ENCODE measurements at places on chromosomes 12 and 14.

- no peak for DNase-seq
Measured at GRCh38 chr12:8018666-8019581, 13.6 kb upstream of the FOXJ2 start.

GRCh38 chr12:50845021-50845647, 2.4 kb downstream of the TMPRSS12 start:
- no peak for DNase-seq

DNA sequence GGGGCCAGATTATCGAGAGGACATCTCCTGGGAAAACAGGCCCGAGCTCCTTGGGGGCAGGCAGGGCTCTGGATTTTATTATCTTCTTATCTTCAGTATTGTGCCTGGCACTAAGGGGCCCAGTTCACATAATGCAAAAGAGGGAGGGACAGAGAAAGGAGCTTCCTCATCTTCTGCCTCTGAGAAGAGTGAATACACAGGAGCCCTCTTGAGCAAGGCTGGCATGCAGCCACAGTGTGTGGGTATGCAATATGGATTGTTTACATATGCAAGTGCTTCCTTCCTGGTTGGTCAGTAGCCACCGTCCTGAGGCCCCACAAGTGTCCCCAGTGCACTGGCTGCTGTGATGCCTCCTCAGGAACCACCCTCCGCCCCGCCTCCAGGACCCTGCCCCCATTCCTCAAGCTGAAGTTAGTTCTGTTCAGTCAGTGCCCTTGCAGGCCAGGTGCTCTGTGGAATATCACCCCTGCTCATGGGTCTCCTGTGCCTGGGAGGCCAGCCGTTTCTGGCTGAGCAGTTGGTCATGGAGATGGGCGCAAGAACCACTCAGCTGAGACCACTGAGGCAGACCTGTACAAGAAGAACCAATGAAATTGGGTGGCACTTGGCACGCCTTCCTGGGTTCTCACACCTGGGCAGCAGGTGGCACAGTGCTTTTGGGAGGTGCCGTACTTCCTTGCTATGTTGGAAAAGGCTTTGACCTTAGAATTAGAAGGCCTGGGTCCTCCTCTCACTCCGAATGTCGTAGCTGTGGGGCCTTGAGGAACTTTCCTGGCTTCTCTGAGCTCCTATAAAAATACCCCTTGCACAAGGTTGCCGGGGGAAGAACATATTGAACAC, 35.1 kb upstream of the ACTN1 start:
- DNase-seq, result peak; percentile 43

DNA sequence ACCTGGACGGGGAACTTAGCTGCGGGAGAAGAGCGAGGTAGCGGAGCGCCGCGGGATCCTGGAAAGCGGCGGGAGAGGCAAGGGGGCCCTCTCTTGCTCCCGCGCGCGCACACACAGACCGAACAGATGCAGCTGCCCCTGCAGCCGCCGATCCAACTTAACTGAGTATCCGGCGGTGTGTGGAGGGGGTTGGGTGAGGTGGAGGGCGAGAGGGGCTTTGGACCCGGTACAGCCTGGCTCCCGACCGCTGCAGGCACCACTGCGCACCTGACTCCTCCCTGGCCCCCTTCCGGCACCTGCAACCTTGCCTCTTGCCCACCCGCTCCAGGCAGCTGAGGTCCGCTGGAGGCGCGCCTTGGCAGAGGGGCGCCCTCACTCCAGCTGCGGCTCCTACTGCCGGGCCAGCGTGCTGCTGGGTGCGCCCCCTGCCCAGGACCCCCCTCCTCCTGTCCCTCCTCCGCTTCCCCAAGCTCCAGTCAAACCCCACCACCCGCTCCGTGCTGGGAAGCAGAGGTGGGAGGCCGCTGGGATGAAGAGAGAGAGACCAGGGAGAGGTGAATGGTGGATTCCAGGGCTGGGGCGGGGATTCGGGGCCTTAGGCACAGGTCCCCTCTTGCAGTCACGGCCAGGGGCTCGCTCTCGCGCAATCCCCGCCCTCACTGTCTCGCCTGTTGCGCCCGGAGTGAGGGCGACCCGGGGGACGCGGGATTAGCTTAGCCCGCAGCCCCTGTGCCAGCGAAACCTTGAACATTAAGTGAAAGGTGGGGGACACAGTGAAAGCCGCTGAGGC, 2.6 kb downstream of the DIO3 start:
- no peak for DNase-seq

- no peak for DNase-seq
Measured at GRCh38 chr12:69676257-69677012, 22.7 kb downstream of the BEST3 start.

- no peak for DNase-seq
Measured at GRCh38 chr14:74840603-74841030, 35.3 kb downstream of the PROX2 start.

DNA sequence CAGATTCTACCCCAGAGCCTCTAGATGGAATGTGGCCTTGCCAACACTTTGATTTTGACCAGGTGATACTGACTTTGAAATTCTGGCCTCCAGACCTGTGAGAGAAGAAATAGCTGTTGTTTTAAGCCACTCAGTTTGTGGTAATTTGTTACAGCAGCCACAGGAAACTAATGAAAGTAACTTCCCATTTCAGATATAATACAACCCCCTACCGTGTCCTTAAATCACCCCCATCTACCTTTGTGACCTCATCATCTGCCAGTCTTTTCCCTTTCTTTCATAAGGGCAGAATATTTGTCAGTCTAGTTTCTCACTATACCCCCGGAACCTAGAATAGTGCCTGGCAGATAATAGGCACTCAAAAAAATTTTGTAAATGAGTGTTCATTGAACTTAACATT, 39.6 kb downstream of the PPP4R4 start:
- DNase-seq, result no peak

- DNase-seq, result no peak
Measured at GRCh38 chr14:63174760-63175191, 29.5 kb upstream of the RHOJ start.

GRCh38 chr12:94717108-94717507, 66.8 kb upstream of the TMCC3 start:
- no peak for DNase-seq

GRCh38 chr12:106924268-106924861, 31.3 kb upstream of the TMEM263 start:
- DNase-seq, result no peak

DNA sequence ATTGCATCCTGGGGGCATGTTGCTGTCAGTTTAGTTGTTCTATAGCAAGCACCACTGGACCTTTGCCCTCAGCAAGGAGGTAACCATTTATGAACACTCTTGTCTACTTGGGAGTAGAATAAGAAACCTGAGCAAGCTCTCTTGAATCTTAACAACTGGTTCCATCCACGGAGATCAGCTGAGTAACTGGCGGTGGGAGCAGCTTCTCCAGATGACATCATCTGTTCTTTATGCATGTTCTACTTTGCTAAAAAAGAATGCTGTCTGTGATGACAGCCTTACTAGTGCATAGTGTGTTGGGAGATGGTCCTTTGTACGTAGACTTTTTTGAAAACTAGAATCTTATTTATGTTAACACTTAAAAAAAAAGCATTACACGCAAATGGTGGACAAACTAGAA, 17.7 kb downstream of the SLC4A8 start:
- no peak for DNase-seq

GRCh38 chr12:115632308-115632707, 645.2 kb downstream of the MED13L start:
- no peak for DNase-seq

GRCh38 chr14:58098507-58098906, 53.5 kb downstream of the ARMH4 start:
- DNase-seq, result no peak

DNA sequence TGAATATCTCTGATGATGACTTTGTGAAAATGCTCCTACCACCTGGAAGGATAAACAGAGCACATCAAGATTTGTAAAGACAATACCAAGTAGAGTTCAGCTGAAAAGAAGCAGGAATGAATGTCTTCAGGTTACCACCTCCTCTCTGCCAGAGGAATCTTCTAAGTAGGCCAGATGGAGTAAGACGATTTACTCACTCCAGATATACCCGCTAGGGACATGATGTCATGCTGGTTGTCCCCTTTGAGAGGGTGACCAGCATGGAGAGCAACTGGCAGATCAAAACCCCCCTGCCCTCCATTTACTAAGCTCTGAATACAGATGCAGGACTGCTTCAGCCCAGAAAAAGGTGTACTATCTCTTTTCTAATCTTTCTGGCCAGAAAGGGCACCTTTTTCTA, 39.3 kb upstream of the HSPB8 start:
- DNase-seq, result no peak

GRCh38 chr12:97616946-97617345, 154.3 kb downstream of the RMST start:
- DNase-seq, result no peak

DNA sequence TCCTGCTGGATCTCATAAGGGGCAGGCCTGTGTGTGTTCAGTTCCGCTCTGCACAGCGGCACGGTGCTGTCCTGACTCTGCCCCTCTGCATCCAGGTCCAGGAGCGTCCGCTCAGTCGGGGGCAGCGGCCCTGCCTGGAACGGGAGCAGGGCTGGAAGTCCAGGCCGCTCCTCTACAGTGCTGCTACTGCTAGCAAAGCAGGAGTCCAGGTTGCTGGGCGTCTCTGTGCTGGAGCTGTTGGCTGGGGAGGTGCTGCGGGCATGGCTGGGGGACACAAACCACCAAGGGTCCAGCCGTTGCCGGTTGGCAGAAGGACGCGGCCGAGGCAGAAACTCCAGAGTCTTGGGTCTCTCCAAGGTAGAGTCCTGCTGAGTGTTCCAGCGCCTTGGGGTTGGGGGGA, 78.9 kb downstream of the MAP3K9 start:
- no peak for DNase-seq

DNA sequence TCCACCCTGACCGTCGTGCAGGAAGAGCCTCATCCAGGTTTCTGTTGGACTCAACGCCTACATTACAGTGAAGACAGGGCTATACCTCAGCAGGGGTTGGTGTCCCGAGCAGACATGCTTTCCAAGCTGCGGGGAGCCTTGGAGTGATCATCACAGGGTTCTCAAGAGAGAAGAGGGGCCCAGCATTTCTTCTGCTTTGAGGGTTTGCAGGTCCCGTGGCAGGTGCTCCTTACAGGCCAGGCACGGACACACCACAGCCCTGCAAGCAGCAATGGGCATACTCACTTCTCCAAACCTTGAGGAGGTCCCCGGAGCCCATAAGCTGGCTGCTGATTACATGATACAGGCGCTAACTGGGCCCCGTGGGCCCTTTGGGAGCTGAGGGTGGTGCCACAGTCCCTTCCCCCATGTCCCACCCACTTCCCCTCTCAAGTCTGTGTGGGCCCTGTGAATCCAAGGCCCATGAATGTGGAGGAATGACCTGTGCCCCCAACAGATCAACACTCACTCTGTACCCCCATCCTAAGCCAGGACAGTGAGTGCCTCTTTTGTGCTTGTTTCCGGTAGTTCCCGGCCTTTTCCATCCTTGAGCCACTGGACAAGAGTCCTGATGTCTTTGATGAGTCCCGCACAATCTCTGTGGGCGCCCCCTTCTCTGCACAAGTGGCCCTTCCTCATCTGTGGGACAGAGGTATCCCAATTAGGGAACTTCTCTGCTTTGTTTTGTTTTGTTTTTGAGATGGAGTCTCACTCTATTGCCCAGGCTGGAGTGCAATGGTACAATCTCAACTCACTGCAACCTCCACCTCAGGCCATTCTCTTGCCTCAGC, 1.1 kb downstream of the AQP2 start:
- no peak for DNase-seq

DNA sequence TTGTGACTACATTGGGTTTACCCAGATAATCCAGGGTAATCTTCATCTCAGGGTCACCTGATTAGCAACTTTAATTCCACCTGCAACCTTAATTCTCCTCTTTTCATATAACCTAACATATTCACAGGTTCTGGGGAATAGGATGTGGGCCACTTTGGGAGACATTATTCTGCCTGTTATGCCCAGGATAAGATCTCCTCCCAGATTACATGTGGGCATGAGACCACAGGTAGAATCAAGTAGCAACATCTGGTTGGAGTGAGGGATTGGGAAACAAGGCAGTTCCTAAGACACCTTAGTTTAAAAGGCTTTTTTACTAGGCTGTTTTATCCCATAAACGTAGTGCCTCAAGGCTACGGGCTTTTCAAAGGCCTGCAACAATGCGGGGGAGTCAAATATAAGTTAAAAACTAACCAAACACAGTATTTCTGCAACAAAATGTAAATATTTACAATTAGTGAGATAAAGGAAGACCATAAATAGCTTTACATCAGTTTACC, 181.5 kb downstream of the FOXA1 start:
- DNase-seq, result no peak

GRCh38 chr14:50560931-50561285, 963 bp downstream of the ATL1 start:
- DNase-seq, result peak; percentile 84

DNA sequence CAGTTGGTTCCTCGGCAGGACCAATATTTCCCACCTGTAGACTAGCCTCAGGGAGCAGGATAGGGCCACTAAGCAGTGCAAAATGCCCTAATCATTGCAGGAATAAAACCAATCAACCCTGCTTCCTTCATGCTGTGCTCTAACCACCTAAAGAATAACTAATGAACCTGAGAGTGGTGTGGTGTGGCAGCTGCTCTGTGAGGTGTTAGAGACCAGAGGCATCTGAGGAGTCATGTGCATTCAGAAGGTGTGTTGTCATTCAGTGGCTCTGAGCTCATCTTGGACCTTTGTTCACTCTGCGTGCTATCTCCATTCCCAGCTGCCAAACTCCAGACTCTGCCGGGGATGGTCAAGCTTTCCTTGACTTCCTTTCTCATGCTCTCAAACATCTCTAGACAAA, 136.7 kb upstream of the EGLN3 start:
- no peak for DNase-seq

DNA sequence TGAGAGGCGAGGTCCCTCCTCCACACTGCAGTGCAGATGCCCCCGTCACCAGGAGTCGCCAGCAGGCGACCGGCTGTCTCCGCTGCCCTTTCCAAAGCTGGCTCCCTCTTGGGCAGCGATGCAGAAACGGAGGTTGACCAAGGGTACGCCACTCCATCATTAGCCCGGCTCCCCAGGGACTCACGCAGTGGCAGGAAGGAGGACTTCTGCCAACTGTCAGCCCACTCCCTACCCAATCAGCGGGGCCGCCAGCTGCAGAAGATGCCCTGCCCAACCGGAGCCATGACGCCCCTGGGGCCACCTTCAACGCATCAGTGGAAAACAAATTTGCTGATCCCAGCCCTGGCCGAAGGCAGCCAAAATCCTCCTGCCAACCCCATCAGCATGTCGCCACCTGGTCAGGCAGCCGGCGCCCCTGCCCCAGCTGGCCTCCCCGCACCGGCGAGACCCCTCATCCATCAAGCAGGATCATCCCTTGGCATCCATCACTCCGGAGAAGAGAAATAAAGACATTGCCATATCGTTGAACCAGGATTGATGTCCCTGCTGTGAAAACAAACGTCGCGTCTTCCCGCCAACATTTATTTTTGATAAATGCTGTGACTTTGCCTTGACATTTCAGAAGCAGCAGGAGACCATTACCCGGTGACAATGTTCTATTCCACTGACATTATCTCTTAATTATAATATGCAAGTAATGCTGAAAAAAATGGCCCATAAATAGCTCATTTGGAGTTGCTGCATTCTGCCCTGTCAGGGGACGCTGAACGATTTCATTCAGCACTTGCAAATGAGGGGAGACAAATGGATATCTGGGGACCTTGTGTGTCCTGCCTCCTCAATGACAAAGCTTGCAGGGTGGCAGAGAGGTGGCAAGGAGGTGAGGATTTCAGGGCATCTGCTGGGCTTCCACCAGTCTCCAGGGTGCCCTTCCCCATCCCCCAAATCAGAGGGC, 105.1 kb downstream of the SCARB1 start:
- no peak for DNase-seq

Data from activated effector memory CD4-positive, alpha-beta T cell treated with anti-CD3 and anti-CD28 coated beads, Interleukin-2, amount 50 U/mL, for 16 hours (primary cell).